ENCODE measurements at places on chromosomes 6 and 20. TPM values are rescaled to one million over a fixed set of nuclear protein-coding genes. Genes with fewer than 3 reads are reported as not detected.

TUBB2B gene
- total RNA-seq, result 15.8 TPM

DEFB129 gene
- total RNA-seq, result not detected

CCR6 gene
- 0.08 TPM for total RNA-seq

ESF1 gene
- 19.6 TPM for total RNA-seq

AGER gene
- 1.7 TPM for total RNA-seq

UNC5CL gene
- 0.65 TPM for total RNA-seq

GRM1 gene
- total RNA-seq, result 0.03 TPM

GABRR2 gene
- 0.03 TPM for total RNA-seq

TGM3 gene
- 0.05 TPM for total RNA-seq

DUSP15 gene
- total RNA-seq, result 0.87 TPM

TINAG gene
- not detected for total RNA-seq

DDX43 gene
- not detected for total RNA-seq

F13A1 gene
- not detected for total RNA-seq

LINC00237 gene
- not detected for total RNA-seq

AGPAT1 gene
- 41.4 TPM for total RNA-seq

GDAP1L1 gene
- total RNA-seq, result not detected

MCHR2 gene
- total RNA-seq, result not detected

AKAP12 gene
- 196 TPM for total RNA-seq

SRC gene
- total RNA-seq, result 108 TPM

ID4 gene
- total RNA-seq, result 0.86 TPM

GPANK1 gene
- total RNA-seq, result 10.1 TPM

SLC22A1 gene
- total RNA-seq, result 2.0 TPM

COL9A1 gene
- total RNA-seq, result 0.06 TPM

NOX3 gene
- total RNA-seq, result not detected

RBPJL gene
- not detected for total RNA-seq

TULP4 gene
- total RNA-seq, result 7.5 TPM

NFKBIL1 gene
- total RNA-seq, result 12.9 TPM

DST gene
- total RNA-seq, result 49.8 TPM

LST1 gene
- total RNA-seq, result 0.17 TPM

C6orf132 gene
- 3.7 TPM for total RNA-seq

MACROD2 gene
- total RNA-seq, result 0.34 TPM

ARMC12 gene
- total RNA-seq, result 0.55 TPM

CALHM4 gene
- not detected for total RNA-seq

XKR7 gene
- total RNA-seq, result not detected

UFL1 gene
- 8.2 TPM for total RNA-seq

RPS6KA2 gene
- total RNA-seq, result 0.30 TPM

POU5F1 gene
- total RNA-seq, result 11.2 TPM

PRL gene
- total RNA-seq, result not detected

PTGIS gene
- total RNA-seq, result 0.02 TPM

ASIP gene
- total RNA-seq, result not detected

Data from A549 treated with AZD2906 at 1 μM for 4 hours (cell line).